Stimulated activated CD8-positive, alpha-beta memory T cell treated with anti-CD3 and anti-CD28 coated beads, Interleukin-7, amount 100 ng/mL, for 24 hours (primary cell): ENCODE measurements at places on chromosomes 13 and 19.

GRCh38 chr19:17197666-17198065 is 17.5 kb upstream of the USE1 start:
- no peak for DNase-seq

DNA sequence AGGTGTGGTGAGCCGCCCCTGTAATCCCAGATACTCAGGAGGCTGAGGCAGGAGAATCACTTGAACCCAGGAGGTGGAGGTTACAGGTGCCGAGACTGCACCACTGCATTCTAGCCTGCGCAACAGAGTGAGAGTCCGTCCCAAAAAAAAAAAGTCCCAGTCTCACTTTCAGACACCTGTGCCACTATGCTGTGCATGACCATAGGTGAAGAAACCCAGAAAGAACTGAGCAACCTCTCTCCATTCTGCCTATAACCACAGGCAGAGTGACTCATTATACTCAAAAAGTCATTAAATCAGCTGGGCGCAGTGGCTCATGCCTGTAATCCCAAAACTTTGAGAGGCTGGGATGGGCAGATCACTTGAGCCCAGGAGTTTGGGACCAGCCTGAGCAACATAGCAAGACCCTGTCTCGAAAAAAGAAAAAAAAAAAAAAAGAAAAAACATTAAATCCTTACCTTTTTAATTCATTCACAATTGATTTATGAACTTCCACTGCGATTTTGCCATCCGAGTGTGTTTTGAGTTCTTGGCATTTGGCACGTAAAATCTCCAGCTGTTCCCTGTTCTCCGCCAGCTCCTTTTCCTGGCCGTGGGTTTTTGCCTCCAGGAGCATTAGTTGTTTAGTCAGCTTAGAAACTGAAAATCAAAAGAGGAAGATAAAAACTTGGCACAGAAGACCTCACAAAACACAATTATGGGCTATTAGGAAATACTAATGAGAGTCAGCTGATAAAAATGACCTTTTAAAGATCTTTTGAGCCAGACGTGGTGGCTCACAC is 45.5 kb upstream of the SLC7A9 start:
- no peak for DNase-seq

GRCh38 chr19:2791876-2792275 is 6.6 kb downstream of the THOP1 start:
- DNase-seq = no peak

DNA sequence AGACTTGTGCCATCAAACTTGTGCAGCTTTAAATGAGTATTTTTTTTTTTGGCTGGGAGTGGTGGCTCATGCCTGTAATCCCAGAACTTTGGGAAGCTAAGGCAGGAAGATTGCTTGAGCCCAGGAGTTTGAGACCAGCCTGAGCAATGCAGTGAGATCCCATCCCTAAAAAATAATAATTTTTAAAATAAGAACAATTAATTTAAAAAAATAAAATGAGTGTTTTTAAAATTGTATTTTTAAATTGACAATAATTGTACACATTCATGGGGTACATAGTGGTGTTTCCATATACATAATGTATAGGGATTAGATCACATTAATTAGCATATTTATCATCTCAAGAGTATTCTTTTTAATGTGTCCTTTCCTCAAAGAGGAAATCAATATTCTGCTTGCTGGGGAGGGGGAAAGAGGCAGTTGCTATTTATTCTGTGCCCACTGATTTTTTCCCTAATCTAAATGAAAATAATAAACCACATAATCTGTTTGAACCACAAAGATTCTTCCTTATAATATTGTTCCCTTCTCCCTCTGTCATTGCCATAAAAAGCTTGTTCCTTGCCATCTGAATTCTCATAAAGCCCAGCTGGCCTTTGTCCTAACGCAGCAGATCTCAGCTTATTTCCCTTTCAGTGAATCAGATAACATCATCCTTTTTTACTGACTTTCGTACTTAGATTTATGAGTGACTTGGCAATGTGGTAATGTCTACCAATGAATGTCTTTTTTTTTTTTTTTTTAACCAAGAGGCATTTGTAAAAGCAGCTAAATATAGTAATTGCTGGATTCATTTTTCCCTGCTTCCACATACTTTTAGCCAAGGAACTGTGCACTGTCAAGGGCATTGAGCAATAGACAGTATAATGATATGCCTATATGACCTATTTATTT is 81.8 kb upstream of the RUBCNL start:
- DNase-seq = no peak

DNA sequence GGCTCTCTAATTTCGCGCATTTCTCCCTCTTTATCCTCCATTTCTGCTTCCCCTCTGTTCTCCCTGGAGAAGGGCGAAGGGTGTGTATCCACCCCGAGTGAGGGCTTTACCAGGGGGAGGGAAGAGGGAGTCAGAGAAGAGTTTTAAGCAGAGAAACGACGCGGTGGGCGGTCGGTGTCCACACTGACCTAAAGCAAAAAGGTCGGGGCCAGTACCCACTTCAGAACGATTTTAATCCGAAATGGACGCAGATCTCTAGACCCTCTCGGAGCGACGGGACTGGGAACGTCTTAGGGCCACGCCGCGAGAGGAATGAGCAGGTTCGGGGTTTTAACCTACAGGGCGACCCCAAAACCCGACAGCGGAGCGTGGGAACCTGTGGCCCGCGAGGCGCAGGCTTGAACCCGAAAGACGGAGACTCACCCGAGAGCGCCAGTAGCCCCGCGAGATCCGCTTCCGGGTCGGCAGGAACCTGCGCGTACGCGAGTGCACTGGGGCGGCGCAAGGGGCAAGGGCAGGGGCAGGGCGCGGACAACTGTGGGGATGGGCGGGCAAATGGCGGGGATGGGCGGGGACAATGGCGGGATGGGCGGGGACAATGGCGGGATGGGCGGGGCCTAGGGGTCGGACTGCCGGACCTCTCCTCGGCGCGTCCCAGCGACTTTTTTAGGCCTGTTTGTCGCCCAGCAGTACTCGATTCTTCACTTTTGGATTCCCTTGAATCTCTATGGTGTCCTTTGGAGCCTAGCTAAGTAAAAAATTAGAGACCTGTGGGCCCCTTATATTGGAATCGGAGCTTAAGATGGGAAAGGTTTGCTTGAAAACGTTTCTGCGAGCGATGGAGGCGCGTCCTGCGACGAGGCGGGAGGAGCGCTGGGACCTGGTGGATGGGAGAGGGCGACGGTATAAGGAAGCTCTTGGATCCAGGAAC is at the start of gene ZNF677:
TSS of gene ZNF677 (minus strand) at position 463 of the 931 bp plus-strand sequence. CDS start 3,323 bp downstream, outside the sequence.
- DNase-seq = peak; percentile 47

GRCh38 chr13:46629811-46630413 is 76.9 kb downstream of the LRCH1 start:
- no peak for DNase-seq

GRCh38 chr19:17205237-17206140 is 9.7 kb upstream of the USE1 start:
- no peak for DNase-seq

DNA sequence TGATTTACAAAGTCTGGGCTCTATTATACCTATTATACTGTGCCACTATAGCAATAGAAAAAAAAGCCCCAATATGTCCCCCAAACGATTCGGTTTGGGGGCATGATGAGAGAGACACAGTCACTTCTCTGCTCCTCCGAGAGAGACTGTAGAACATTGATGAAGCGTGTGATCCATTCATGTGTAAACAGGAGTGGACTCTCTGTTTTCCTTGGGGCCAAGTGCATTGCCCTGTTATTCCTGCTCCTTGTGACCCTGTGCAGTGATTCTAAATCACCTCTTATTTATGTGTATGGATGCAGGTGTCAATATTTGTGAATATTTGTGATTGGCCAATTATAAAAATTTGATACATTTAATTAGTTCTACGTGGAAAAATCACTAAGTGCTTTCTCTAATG is 17.0 kb downstream of the F10 start:
- no peak for DNase-seq

DNA sequence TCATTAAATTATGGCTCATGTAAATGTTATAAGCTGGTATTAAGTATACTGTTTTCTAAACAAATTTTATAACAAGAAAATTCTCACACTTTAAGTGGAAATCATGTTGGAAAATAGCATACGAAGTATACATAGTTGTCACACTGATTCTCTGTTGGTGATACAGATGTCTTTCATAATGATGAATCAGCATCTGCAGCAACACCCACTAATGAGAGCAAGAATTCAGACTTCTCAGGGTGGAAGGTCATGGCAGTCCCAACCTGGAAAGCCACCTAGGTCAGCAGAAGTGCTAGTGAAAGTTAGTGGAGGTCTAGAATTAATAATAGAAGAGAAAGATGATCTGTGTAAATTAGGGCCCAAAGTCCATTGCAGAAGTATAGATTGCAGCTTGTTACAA is 719.7 kb upstream of the MIR17HG start:
- no peak for DNase-seq

DNA sequence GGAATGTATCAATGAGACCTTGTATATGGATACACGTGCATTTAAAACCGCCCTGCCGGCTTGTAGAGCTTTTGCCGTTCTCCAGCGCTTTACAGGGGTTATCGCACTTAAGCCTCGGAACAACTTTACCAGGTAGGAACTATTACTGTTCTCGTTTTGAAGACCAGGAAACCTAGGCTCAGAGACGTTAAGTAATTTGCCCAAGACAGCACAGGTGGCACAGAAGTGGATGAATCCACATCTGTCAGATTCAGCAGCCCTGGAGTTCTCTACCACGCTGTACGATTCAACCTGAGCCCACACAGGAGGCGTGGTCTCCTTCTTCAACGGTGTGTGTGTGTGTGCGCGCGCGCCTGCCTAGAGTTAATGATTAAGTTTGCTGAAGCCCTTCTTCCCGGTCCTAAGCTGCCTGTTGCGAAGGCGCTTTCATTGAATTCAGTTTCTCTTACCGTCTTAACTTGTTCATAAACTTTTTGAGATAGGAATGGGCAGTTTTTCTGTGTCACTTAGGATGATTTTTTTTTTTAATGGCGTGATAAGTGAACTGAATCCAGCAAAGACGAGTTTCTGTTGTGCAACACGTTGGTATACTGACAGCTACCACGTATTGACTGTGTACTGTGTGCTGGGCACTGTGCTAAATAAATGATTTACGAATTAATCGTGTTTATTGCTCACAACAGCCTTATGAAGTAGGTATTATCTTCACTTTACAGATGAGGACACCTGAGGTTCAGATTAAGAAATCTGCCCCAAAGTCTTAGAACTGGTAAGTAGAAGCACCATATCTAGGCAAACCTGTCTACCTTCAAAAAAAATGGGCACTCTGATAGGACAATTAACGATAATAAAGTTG is 67.4 kb downstream of the KCNRG start:
- DNase-seq = peak; percentile 48

- DNase-seq = no peak
Observed at GRCh38 chr19:51822325-51822724, 27.4 kb downstream of the FPR3 start.

GRCh38 chr19:19480688-19481087 is 34.7 kb downstream of the TSSK6 start:
- DNase-seq = no peak

GRCh38 chr13:28306325-28306724 is 168.0 kb downstream of the PAN3 start:
- no peak for DNase-seq

- no peak for DNase-seq
Observed at GRCh38 chr19:31350693-31351055, 1.4 kb upstream of the TSHZ3 start.

DNA sequence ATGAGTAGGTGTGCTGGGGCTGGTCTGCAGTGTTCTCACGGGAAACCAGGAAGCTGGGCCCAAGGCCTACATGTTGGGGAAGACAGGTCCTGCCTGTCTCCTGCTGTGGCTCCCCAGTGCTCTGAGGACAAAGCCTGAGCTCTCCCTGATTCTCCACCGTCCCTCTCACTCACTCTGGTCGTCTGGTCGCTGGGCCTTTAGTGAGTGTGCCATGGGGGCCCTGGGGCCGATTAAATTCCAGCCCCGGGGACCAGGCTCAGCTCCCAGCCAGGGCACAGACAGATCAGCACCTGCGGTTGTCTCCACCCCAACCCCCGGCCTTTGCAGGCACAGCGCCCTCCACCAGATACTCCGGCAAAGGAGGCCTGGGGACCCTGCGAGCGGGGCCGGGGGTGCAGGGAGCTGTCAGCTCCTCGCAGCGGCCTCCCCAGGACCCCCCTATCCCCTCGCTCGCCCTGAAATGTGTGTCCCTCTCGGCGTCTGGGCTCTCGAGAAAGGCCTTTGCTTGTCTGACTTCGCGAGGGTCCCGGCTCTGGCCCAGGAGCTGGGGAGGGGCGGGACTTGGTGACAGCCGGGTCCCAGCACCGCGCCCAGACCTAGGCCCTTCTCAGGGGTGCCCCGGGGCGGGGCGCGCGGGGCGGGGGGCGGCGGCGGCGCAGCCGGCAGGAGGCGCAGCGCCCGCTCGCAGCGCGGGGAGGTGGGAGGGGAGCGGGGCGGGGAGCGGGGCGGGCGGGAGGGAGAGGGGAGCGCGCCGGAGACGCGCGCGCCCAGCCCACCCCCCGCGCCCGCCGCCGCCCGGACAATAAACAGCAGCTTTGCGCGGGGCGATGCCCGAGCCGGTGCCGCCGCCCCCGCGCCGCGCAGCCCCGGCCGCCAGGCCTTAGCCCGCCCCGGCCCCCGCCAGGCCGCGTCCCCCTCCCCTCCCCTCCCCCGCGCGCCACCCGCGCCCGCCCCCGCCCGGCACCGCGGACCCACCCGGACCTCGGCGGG is at the start of gene PALM:
TSS of gene PALM (plus strand) at position 782 of the 990 bp plus-strand sequence. CDS start 212 bp downstream, outside the sequence.
- DNase-seq = no peak

- no peak for DNase-seq
Observed at GRCh38 chr19:35781650-35782049, 6.3 kb downstream of the ARHGAP33 start.

DNA sequence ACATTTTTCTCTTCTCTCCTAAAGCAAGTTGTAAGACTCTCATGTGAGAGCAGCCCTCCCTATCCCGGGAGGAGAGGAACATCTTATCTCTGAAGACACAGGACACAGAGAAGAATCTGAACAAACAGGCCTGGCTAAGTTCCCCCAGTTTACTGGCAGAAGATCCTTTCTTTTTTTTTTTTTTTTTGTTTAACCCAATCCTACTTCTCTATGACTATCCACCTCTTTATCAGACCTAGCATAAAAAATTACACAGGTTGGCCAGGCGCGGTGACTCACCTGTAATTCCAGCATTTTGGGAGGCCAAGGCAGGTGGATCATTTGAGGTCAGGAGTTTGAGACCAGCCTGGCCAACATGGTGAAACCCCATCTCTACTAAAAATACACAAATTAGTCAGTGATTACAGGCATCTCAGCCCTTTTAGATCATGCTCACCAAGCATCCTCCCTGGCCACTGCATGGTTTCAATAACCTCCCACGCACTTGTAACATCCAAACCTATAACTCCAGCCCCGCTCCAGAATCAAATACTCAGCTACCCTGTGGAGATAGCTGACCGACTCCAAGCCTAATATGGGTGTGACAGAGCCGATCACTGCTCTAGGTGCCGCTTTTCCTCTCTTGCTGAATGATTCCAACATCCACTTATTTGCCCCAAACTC is 27.3 kb upstream of the MUC16 start:
- no peak for DNase-seq

DNA sequence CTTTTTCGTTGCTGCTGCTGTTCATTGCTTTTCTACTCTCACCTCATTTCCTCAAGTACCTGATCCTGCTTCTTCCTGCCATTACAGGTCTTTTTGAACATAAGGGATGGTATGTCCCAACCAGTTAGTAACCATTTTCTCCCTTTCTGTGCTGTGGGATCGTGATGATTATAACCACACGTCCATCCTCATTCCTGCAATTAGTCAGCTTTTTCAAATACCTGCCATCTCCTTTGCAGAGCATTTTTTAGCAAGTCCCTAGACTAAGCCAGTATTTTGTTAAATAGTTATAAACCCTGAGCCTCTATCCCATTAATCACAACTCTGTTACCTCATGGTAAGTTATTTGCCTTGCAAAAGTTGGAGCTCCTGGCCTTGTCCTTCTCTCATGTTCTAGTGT is 109.2 kb downstream of the FNDC3A start:
- no peak for DNase-seq

- no peak for DNase-seq
Observed at GRCh38 chr13:24737042-24737441, 26.9 kb upstream of the RNF17 start.

GRCh38 chr19:46201454-46202310 is 27.9 kb upstream of the IGFL1 start:
- no peak for DNase-seq
